ENCODE measurements at places on chromosomes 5 and 9.

DNA sequence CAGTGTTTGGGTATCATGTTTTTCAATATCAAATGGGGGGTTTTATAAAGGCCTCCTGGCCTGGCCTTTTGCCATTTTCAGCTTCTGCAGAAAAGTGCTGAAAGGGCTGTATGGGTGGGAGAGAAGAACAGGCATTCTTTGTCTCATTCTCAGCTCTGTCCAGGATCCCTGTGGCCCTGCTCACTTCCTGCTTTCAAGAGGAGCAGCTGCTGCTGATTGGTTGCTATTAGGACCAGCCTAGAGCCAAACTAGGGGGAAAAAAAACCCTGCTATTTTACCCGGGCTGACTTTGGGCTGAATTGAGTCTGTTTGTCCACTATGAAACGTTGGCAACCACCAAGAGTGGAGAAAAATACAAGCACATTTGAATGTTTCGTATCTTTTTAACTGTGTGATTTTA is 117.1 kb downstream of the CMYA5 start:
- DNase-seq: no peak

- no peak for DNase-seq
Measured at GRCh38 chr5:63401436-63402046, 560.7 kb downstream of the HTR1A start.

GRCh38 chr9:32551276-32552051 is 663 bp upstream of the SMIM27 start:
- DNase-seq: peak; percentile 71

GRCh38 chr5:61653807-61654580 is 321.9 kb downstream of the ZSWIM6 start:
- no peak for DNase-seq

DNA sequence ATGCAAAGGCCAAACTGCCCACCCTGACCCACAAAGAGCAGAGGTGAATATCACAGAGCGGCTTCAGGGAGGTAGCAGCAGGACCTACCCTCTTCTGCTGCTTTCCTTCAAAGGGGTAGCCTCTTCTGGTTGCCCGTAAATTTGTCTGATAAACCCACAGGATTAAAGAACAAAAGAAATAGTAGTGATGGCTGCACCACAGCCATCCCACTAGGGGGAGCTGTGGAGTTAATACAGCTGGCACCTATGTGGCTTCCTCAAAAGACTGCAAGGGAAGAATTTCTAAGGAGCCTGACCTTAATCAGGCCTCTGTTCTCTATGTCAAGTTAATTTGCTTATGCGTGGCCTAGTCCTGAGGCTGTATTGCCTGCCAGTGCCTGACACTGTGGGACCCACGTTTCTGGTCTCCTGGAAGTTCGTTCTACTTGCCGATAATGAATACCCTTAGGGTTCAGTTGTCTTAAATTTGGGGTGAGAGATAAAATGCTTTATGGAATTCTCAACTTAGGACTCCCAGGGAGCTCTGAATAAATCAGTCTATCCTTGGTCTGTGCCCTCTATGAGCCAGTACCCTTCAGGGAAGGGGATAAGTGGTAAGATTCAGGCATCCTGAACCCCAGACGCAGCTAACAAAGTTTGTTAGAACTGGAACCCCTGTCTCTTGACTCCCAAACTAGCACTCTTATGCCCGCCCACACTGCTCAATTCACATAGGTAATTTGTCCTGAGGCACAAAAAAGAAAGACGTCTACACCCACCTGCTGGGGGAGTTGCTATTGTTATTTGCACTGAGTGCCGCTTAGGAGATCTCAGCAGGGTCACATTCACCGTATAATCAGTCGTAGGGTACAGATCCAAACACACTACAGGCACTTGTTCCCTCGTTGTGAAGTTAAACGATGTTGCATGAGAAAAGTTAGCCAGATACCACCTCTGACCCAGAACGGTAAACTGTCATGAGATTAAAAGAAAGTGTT is 77.1 kb downstream of the SUSD1 start:
- peak; percentile 50 for DNase-seq

DNA sequence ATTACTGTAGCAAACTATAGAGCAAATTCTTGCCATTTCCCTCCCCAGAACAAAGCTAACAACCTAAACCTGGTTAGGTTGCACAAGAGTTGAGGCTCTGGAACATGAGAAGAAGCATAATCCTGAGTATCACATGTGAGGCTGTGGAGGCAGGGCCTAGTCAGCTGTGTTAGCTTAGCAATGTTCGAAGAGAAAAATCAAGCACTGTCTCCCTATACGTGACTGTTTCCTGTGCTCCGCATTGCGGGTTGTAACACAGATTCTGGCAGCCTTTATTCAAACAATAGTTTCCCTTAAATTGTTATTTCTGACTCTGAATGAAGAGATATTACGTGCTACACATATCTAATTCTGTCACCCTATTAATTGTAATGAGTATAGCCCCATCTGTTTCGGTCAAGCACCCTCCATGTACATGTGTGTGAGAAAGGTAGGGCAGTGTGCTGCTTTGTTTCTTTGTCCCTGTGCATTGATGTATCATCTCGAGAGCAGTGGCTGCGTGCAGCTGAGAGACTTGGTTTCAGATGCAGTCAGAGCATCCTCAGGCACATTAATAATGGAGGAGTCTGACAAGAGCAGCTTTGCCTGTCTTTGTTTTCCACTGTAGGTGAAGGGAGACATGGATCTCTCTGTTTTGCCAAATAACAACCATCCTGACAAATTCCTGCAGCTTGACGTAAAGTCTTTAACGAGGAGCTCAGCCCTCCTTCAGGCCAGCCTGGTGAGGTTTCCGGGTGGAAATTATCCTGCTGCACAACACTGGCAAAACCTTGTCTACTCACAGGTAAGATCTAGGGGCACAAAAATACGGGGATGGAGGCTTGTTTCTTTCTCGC is at the start of gene MINAR2:
Gene MINAR2 (plus strand): TSS at position 523 of the 836 bp plus-strand sequence. CDS start 97 bp downstream, at position 620.
- no peak for DNase-seq

DNA sequence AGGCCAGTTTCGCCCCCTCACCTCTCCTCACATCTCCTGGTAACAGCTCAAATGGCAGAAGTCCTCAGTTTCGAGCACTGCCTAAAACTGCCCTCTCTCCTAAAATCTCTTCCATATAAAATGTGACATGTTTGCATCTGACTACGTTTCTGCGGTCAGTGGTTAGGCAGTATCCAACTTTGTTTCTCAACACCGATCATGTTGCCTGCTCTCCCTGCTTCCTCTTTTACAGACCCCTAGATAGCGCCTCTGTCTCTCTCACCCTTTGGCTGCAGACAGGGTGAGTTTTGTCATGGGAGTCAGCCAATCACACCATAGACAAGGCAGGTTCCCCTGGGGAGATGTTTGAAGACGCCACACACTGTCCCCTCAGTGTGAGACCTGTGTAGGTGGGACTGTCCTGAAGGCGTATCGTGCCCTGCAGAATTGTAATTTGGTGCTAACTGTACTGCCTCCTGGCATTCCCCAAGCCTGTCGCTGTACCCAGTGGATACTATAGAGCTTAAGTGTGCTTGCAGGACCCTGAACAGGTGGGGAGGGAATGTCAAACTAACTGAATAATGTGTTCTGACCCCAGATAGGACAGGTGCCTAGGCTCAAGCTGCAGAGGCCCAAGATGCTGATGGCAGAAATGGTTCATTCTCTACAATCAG is 1.1 kb downstream of the HEXB start:
- no peak for DNase-seq

- DNase-seq: no peak
Measured at GRCh38 chr5:61704289-61704688, 372.2 kb downstream of the ZSWIM6 start.

DNA sequence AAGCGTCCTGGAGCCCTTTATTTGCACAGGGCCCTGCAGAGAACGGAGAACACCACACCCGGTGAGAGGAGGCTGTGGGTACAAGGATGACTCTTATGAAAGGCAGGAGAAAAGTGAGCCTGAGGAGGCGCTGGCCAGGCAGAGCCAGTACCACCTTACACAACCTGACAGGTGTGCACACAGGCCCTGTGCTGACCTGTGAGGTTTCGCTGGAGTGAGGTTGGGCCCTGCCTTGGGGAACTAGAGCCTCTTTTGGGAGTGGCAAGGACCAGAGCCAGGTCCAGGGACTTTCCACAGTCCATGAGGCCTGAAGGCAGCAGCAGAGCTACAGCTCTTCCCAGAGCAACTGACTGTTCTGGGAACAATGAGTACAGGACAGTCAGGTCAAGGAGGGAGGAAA is 3.1 kb downstream of the SRD5A1 start:
- no peak for DNase-seq

All from HS-27A (cell line).